ENCODE measurements at places on chromosomes 5 and 9. TPM values are rescaled to one million over a fixed set of nuclear protein-coding genes. Genes with fewer than 3 reads are reported as not detected.

DNA sequence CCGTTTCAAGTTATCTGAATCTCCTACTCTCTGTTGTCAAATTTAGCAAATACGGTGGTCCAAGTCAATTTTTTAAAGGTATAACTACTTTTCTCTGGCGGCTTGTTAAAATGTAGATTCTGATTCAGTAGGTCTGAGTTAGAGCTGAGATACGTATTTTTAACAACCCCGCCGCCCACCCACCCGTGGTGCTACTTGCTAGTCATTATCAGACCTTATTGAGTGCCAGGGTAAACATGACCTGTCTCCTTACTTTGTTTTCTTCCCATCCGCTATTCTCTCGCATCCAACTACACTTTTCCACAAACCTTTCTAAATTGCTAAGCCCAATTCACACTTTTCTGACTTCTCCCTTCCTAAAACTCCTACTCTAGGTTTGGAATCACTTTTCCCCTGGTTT lies 694 bp upstream of the PLAA start:
- no peak for DNase-seq

Gene PCDHA7
- 0.48 TPM for total RNA-seq

DNA sequence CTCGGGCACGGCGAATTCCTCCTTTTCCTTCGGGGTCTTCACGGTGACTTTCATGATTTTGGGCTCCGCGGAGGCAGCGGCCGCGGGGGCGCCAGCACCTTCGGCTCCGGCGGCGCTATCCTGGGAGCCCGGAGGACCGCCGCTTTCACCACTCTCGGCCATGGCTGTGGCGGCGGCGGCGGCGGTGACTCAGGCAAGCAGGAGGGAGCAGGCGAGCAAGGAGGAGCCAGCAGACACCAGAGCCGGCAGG lies 315 bp downstream of the UBQLN1 start:
- no peak for DNase-seq

Gene SOWAHA
- total RNA-seq: 0.11 TPM

GRCh38 chr5:68315679-68316271 lies 100.2 kb downstream of the PIK3R1 start:
- peak; percentile 37 for DNase-seq

- DNase-seq: no peak
These were observed 7.2 kb upstream of the ARRDC3 start for GRCh38 chr5:91390268-91390667.

Gene PLCXD3
- not detected for total RNA-seq

DNA sequence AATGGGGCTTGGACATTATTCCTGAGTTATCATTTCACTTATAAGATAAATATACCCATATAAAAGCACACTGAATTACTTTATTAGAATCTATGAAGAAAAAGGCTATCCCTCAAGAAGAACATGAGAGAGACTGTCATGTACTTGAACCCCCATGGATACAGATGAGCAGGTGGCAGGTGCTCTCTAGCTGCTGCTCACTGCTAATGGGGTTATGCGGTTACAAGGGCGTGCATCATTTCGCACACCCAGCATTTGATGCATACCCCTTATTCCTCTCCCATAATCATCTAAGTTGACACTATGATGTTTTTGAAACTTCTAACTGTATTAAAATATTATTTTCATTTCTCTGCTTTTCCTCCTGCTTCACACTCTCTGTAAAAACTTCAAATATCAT lies 16.4 kb downstream of the ITK start:
- no peak for DNase-seq

Gene OXCT1
- 29.0 TPM for total RNA-seq

GRCh38 chr5:96936431-96937320 lies 796 bp downstream of the LNPEP start:
- DNase-seq: peak; percentile 33

GRCh38 chr5:172906436-172906835 lies 52.8 kb upstream of the RPL26L1 start:
- DNase-seq: no peak

Gene NEUROG1
- total RNA-seq: not detected

All from myocyte (in vitro differentiated cells).